ENCODE measurements at places on chromosomes 13 and 19.

- no peak for ATAC-seq
Observed at GRCh38 chr13:82681535-82681934, 1200.7 kb downstream of the SLITRK1 start.

DNA sequence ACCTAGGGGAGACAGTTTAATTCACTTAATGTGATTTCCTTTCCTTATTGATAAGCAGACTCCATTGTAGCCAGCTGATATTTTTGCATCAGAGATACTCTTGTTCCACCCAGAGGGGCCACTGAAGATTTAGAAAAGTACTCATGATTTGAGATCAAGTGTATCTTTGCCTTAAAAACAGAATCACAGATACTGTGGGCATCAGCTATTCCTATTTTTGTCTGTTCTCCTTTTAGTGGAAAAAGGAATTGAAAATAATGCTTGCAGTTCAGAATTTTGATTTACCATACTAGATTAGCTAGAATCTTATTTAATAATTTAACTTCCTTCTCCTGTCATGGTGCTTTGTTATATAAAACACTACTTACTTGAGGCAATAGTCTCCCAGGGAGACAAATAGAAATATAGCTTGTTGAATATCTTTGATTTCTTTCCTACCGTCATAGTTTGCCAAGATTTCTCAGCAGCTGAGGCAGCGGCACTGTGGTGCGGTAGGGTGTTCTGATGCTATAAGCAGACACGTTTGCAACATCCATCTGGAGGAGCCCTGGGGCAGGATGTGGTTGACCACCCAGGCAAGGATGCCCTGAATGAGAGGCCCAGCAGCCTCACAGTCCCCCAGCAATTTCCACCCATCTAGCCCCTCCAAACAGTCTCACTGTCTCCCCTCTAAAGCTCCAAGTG lies 47.0 kb upstream of the RAP2A start:
- no peak for ATAC-seq

DNA sequence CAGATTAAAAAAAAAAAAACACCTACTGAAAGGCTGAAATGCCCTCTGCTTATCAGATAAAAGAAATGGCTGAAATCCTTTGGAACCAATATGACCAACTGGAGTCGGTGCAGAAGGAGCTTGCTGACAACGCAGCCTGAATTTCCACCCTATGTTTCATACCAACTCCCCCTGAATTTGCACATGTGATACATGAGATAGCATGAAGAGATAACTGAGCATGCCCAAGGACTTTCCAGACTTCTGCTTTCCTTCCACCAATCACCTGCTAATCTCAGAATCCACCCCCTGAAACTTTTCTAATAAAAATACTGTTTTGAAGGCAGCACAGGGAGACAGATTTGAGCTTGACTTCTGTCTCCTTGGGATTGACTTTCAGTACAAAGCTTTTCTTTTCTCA lies 32.2 kb upstream of the WDFY2 start:
- ATAC-seq, result peak; percentile 69

DNA sequence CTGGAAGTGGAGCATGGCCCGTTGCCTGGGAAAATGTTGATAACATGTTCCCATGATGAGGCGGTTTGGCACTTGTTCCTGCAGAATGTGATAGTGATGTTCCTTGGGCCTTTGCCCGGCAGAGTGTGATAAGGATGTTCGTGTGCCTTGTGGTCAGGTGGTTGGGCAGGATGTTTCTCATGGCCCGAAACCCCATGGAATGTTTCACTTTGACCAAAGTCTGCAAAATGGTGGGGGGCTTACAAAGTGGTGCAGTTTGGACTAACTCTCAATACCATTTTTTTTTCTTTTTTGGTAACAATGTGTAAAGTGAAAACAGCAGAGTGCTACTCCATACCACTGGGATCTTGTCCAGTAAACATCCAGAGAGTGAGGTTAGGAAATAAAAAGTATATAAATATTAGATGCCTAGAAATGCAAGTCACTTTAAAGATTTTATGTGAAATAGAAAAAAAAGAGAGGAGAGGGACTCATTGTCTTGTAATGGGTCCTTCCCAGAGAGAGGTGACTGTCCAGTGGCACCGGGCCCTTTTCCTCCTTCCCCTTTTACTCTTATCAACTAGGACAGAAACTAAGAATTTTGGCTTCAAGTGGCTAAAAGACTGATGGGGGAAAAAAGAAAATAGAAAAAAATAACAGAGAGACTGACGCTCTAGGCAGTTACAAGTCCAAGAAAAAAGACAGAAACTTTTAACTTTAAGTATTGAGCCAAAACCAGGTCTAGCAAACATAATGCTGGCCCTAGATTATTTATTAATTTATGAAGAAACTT lies 5.7 kb downstream of the FPR3 start:
- no peak for ATAC-seq

DNA sequence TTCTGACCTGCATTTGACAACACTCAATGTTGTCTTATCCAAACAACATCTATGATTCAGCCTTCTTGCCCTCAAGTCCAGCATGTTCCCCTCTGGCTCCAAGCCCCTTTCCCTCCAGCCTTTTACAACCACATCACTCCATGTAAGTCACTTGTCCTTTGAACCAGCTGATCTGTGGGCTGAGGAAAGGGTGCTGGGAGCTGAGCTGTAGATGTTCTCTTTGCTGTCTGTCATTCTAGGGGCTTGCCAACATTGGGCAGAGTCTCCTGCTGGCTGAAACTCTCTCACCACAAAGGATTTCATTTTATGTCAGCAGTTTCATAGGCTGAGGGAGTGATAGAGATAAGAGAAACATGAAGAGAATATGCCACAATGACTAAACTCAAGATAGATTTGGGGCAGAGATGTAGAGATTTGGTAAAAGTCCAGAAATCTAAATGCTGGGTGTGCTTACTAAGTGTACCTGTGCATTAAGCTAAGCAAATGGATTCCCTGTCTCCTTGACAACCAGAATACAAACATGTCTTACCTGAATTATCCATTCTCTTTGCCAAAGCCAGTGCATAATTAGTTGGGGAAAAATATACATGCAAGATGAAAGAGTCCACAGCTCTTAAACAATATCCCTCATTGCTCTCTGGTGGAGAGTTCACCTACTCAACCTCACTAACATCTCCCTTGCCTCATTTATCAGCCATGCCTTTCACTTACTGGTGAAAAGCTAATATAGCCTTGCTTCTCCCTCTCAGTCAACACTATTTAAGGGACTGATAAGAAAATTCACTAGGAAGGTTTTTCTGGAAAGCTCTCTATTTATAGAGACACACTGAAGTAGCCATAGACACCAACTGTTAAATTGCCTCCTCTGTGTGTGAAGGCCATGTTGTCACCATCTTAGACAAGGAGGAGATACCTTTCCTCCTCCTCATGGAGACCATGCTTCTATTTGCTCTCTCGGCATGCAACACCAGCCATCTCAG lies 175.5 kb upstream of the SERP2 start:
- peak; percentile 89 for ATAC-seq

DNA sequence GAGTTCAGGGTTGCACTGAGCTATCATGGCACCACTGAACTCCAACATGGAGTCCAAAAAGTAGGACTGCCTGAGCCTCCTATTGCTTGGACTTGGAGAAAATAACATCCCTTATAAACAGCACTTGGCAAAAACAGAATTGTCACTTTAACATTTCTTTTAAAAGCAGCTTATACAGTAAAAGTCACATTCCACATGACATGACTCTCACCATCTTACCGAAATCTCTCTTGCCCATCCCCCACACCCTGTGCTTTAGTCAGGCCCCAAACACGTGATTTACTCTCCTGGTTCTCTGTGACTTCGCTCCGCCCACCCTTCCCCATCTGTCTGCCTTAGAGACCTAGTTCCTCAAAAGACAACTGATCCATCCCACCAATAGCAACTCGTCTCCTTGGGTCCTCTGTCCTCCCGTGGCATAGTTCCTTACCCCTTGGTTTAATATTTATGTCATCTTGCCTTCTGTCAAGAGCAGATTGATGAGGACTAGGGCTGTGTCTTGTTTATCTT lies 4.6 kb downstream of the SAFB start:
- ATAC-seq, result no peak

GRCh38 chr19:5032101-5032967 lies 63.4 kb downstream of the KDM4B start:
- no peak for ATAC-seq

- peak; percentile 72 for ATAC-seq
Observed at GRCh38 chr13:30002577-30002976, 152.2 kb upstream of the UBL3 start.

DNA sequence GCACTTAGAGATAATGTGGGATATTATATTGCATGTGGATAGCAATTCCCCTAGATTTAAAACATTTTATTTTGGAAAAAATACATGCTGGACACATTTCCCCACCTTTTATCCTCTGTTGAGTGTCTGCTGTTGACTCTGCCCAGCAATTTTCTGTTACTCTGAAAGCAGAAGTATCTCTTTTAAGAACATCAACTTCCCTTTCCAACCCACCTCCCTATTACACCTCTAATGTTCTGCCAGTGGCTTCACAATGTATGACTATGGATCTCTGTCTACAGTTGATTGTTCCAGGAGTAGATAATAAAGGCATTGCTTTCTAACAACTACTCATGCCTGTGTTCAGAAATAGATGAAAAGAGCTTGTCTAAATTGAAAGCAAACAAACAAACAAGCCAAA lies 754.8 kb upstream of the SLITRK6 start:
- no peak for ATAC-seq

DNA sequence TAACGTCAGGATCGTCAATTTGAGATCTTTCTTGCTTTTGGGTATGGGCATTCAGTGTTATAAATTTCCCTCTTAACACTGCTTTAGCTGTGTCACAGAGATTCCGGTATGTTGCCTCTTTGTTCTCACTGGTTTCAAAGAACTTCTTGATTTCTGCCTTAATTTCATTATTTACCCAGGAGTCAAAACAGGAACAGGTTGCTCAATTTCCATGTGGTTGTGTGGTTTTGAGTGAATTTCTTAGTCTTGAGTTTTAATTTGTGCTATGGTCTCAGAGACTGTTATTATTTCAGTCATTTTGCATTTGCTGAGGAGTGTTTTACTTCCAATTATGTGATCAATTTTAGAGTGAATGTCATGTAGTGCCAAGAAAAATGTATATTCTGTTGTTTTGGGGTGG lies 153.1 kb downstream of the PCDH17 start:
- no peak for ATAC-seq

- no peak for ATAC-seq
Observed at GRCh38 chr19:14555918-14556661, 15.8 kb downstream of the NDUFB7 start.

- ATAC-seq, result no peak
Observed at GRCh38 chr19:5988517-5989387, 10.8 kb upstream of the RANBP3 start.

DNA sequence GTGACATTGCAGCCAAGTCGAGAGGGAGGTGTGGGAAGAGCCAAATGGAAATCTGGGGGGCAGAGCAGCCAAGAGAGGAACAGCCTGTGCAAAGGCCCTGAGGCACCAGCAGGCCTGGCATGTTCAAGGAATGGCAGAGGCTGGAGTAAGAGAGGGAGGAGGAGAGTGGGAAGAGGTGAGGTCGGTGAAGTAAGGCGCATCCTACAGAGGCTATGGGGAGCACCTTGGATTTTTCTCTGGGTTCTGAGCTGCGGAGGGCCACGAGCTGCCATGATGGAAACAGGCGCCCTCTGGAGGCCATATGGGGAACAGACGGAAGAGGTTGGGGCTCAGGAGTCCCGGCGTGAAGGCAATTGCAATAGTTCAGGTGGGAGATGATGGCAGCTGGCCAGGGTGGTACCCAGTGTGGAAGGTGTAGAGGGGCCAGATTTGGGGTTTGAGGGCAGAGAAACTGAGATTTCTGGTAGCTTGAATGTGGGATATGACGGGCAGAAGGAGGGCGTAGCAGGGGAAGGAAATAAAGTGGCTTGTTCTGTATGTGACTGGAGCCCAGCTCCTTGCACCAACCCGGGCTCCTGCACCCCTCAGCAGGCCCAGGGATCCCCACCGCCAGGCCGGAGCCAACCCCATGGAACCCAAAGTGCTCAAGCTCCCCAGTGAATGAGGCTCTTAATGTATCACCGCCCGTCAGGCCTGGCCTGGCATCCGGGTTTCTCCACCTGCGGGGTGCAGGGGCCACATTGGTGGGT lies 20.5 kb upstream of the STRN4 start:
- peak; percentile 64 for ATAC-seq

DNA sequence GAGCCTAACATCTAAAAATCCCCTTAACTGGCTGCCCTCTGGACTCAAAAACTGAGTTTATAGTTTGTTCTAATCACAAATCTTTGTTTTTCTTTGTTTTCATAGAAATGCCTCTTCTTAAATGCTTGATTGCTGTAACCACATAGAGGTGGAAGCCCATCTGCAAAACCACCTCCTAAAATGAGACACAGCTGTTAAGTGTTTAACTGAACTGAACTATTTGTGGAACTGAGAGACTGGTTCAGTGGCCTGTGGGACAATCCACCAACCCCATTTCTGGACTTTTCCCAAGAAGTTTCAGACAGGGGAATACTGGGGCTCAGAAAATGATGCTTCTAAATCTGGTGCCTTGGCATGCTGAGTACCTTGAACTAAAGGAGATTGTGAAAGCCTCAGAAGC lies 50.9 kb upstream of the TM9SF2 start:
- ATAC-seq, result no peak

DNA sequence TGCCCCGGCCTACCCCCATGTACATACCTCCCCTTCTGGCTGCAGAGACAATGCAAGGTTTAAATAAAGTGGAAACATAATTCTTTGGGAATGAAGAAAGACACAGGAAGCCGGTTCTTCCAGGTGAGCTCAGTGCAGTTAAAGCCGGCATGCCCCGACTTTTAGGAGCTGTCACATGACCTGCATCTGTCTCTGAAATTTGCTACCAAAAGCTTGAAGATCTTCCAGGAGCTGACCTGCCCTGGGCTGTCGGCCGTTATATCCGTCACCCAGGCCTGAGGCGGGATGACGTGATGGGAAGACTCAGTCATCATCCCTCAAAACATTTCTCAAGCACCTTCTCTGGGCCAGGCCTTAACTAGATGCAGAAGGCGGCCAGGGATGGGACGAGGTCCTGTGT lies 10.3 kb downstream of the RAB8A start:
- ATAC-seq, result no peak

DNA sequence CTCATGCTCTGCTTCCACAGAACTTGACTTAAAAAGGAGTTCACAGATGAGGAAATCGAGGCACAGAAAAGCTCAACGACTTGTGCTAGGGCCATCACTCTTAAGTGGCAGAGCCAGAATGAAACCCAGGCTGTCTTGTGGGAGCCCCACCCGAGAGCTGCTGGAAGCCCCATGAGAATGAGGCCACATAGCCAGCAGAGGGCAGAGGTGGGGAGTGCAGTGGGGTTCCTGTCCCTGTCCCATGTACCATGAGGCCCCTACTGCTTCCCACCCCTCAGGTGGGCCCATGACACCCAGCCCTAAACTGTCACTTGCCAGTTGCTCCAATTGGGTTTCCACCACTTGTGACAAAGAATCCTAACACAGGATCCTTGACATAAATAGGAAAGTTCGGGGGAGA lies 175.9 kb downstream of the IRS2 start:
- ATAC-seq, result peak; percentile 49

- ATAC-seq, result peak; percentile 97
Observed at GRCh38 chr19:5927441-5927821, 13.4 kb downstream of the CAPS start.

- no peak for ATAC-seq
Observed at GRCh38 chr19:44575116-44575700, 38.2 kb upstream of the IGSF23 start.

Measured in stimulated activated memory B cell treated with anti-CD40 and anti-IgM and Interleukin-4, amounts not matched to agents 10 μg/mL and 1 μg/mL and 100 μg/mL, for 72 hours (primary cell).